ENCODE measurements at places on chromosomes 1 and 21.

DNA sequence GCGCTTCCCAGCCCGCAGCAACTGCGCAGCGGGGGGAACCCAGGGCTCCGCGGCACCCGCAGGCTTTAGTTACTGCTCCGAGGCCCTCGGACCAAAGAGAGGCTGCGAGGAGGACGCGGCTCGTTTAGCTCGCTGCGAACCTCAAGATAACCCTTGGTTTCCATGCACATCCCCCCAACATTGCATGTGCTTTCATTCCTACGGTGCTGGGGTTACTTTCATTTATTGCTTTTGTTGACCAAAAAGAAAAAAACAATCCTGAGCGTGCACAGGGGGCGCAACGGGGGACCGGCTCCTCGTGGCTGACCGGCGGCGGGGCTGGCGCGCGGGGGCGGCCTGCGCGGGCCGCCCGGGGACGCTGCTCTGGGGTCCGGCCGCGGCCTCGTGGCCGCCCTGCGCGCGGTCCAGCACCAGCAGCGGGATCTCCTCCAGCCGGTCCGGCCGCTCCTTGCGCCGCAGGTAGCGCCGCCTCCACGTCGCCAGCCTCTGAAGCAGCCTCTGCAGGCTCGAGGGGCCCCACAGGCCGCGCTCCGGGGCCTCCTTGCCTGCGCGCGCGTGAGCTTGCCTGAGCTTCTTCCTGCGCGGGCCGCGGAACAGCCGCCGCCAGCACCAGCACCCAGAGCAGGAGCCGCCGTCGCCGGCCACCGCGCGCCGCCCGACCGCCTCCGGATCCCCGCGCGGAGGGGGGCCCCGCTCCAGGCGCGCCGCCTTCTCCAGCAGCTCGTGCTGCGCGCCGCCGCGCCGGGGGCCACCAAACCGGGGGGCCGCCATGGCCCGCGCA is 77.4 kb downstream of the DESI2 start:
- DNase-seq: no peak

DNA sequence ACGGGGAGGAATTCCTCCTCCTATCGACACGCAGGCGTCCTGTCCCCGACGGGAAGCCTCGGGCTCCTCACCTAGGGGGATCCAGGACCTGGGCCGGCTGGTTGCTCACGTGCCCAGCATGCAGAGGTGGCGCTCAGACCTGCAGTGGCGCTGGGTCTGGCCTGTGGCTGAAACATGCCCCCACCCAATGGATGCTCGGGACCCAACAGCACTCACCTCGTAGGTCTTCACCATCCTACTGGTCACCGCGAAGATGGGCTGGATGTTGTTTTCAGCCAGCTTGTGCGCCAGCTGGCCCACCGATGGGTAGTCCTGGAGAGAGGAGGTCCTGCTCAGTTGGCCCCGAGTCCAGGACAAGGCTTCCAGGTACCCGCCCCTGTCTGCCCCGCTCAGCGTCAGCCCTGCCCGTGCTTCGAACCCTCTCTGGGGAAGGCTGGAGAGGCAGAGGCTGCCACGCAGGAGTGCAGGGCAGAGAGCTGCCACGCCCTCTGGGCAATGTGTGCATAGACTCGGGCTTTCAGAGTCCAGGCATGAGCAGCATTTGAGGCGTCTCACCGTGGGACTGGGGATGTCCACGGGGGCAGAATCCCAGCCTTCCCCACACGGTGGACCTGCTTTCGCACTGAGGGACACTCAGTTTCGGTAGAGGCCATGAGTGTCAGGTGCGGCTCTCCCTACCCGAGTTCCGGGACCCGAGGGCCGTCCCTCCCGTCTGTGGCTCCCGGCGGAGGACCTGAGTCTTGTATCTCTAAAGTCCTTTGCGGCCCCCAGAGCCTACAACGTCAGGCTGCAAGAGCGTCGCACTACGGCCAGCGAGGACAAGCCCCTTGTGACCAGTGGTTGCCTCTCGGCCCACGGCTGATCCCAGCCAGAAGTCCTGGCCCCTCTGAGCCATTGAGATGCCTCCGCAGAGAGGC is 21.6 kb downstream of the ITGB2 start:
- DNase-seq: no peak

DNA sequence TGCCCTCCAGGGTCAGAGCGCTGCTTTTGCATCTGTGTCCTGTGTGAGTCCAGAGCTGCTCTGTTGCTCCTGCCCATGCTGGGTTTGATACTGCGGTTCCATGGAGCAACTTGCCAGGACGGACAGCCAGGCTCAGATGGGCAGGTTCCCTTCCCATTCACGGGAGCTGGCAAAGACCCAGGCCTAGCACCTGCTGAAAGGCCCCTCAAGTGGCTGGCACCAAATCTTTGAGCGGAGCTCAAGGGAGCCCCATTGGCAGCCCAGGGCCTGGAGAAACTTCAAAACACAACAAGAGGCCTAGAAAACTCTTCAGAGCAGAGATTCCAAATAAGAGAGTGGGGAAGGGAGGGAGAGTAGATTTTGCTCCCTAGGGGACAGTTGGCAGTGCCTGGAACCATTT is 97.2 kb downstream of the ACTL8 start:
- DNase-seq: no peak

DNA sequence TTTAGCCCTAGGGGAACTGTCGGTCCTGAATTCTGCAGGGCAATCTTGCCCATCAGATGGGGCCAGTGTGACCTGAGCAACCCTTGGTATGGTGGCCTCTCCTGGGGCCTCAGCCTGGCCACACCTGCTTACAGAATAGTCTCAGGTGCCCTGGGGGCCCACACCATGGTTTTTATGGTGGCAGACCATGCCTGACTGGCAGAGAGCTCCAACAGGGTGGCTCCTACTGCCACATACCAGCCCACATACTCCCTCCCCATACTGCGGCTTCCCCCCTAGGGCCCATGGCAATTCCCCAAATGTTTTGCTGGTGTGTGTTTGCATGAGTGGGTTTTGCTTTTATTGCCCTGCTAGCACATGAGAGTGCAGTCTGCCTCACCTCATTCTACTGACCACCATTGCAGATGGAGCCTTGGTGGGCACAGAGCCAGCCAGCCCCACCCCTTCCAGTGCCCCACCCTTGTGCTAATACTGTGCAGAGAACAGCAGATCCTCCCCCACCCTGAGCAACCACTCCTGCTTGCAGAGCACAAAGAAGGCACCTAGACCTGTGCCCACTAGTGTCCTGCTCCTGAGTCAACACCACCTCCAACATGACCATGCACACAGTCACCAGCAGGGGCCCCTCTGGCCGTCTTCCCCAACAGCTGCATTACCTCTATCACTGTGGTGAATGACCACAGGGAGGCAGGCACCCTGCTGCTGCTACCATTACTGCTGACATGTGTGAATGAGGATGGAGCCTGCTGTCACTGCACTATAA is 86.8 kb downstream of the GDAP2 start:
- DNase-seq: no peak

GRCh38 chr1:178160736-178161475 is 67.0 kb downstream of the RASAL2 start:
- DNase-seq: no peak

- peak; percentile 99 for DNase-seq
Measured at GRCh38 chr1:185008838-185009237, 34.5 kb upstream of the NIBAN1 start.

DNA sequence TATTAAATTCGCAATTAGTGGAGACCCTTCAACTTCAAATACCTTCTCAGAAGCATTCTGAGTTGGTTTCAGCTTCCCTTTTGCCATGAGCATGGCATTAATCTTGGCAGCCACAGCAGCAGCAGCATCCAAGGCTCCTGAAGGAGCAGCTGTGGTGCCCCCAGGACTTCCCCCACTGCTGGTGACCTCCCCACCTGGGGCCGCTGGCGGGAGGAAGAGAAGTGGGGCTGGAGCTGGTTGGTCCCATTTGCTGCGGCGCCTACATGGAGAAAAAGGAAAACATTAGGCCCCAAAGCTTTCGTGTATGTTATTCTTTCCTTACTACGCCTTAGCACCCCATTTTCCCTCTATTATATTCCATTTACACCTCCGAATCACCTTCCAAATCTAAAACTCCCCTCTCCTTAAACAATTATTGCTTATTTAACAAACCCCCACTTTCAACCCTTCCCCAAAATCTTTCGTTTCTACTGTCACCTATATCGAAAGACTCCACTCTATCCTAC is 569 bp downstream of the KHDC4 start:
- no peak for DNase-seq

GRCh38 chr1:19438516-19439195 is 46.7 kb downstream of the CAPZB start:
- no peak for DNase-seq

DNA sequence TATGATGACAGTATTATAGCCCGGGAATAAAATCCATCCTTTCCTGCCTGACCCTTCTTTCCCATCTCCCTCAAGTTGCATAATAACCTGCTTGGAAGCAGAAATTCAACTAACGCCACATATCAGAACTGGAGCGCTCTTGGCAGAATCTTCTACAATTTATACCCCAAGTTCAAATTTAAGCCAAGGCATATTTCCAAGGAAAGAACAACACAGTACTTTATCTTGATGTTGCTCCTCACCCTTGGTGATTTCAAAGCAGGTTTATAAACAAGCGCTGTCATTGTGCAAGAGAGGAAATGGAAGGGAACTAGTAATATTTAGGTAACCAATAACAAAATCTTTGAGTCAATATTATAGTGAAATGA is 38.0 kb upstream of the PTGFRN start:
- DNase-seq: no peak

DNA sequence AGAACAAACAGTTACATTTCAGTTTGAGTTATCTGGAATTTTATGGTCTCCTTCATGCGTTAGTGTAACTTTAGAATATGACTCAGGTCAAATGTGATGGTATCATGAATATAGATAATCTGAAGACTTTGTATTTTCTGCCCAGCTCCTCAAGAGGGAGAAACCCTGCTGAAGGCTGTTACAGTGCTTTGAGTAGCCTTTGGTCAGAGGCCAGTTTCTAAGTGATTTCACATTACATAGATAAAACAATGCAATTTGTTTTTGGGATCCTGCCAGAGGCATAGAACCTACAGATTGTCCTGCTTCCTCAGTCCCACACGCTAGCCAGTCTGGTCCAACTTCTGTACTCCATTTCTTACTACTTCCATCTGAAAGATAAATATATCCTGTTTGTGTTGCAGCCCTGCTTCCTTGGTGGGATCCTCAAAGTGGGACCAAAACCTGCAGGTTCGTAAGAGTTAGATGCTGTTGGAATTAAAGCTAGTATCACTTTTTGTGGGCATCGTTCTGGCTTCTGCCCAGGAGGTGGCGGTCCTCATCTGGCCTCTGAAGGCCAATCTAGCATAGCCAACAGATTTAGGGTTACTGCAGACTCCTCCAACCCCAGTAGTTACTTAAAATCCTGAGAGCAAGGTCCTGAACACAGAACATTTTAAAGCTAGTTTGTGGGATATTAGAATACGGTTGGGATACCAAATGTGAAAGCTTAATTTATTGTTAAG is 645.8 kb upstream of the USP24 start:
- DNase-seq: no peak

- no peak for DNase-seq
Measured at GRCh38 chr21:44521301-44521927, 18.6 kb downstream of the KRTAP10-1 start.

DNA sequence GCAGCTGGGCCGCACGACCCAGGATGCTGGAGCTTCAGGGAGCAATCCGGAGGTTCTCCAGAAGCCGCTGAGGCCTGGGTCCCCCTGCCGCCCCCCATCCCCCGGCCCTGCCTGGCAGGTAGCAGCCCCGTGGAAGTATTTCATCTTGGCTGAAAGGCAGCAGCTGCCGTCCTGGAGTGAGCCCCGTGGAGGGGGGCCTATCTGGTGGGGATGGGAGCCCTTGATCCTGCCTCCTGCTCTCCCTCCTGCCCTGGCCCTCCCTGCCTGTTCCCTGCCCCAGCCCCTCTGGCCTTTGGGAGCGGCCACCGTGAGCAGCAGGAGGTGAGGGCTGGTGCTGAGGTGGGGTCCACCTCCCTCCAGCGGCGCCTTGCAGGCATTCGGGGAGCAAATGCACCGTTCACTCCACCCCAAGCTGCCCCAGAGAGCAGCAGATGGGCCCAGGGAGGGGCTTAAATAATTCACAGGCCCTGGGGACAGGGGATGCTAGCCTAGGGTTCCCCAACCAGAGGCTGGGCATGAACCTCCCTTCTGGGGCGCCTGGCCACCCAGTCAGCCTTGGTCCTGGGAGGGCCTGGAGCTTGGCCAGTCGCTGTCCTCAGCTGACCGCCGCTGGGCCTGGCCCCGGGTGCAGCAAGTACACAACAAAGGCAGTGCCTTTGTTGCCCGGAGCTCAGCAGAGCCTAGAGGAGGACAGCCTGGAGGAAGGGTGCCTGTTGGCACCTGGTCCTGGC is 23.7 kb upstream of the PLCH2 start:
- DNase-seq: no peak

- no peak for DNase-seq
Measured at GRCh38 chr1:88801575-88802208, 89.7 kb downstream of the GTF2B start.

DNA sequence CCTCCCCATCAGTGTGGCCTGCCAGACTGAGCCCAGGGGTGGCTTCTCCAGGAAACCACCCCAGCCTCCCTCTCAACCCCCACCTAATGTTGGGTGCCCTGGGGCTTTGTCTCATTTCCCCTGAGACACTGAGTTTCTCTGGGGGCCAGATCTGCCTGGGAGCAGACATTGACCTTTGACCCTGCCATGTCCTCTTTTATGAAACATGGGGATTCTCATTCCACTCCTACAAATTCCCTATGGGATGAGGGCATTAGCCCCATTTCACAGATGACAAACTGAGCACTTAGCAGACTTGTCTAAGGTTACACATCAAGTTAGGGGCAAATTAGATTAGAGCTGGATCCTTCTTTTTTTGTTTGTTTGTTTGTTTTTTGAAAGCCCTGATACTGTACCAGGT is 24.1 kb downstream of the RHBG start:
- DNase-seq: no peak

- no peak for DNase-seq
Measured at GRCh38 chr1:34696230-34696629, 58.6 kb upstream of the GJB5 start.

DNA sequence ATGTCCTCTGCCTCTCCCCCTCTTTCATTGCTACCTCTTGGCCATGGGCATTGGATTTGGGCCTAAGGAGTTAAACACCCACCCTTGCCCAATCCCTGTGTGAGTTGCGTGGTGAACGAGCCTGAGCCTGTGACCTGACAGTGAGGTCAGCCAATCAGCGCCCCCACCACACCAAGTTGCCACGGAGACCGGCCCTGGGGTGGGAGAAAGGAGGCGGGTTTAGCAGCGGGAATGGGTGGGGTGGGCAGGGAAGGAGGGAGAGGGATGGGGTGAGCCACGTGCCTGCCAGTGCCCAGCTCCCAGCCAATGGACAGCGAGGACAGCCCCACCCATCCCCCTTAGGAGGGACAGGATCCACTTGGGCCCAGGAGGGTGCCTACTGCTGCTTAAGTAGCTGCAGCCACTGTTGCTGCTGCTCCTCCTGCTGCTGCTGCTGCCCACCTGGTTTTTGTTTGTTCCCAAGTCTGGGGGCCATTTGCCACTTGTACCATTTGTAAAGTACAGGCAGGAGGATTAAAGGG is 9.5 kb downstream of the ZBTB7B start:
- no peak for DNase-seq

GRCh38 chr1:206544562-206545257 is 37.4 kb downstream of the RASSF5 start:
- DNase-seq: no peak
